ENCODE measurements at places on chromosomes 11 and 22.

GRCh38 chr11:116062490-116063171 is 558.4 kb upstream of the CADM1 start:
- no peak for DNase-seq

- no peak for DNase-seq
Observed at GRCh38 chr11:61961570-61962212, 5.7 kb downstream of the FTH1 start.

- DNase-seq, result no peak
Observed at GRCh38 chr11:34224434-34224966, 119.1 kb downstream of the NAT10 start.

GRCh38 chr11:12629601-12630313 is 44.5 kb upstream of the TEAD1 start:
- DNase-seq, result no peak

DNA sequence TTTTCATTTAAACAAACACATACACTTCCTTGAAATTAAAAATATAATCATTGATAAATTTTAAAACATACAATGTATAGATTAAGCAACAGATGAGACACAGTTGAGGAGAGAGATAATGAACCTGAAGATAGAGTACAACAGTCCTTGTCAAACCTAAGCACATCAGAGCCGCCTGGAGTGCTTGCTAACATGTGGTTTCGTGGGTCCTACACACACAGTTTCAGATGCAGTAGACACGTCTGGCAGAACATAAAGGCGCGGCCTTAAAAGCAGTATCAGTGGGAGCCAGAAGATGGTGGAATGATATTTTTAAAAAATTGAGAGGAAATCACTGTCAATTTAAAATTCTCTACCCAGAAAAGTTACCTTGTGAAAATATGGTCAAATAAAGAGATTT is 134.4 kb downstream of the MPPED1 start:
- DNase-seq, result no peak

- no peak for DNase-seq
Observed at GRCh38 chr22:43118953-43119458, 8.5 kb downstream of the BIK start.

DNA sequence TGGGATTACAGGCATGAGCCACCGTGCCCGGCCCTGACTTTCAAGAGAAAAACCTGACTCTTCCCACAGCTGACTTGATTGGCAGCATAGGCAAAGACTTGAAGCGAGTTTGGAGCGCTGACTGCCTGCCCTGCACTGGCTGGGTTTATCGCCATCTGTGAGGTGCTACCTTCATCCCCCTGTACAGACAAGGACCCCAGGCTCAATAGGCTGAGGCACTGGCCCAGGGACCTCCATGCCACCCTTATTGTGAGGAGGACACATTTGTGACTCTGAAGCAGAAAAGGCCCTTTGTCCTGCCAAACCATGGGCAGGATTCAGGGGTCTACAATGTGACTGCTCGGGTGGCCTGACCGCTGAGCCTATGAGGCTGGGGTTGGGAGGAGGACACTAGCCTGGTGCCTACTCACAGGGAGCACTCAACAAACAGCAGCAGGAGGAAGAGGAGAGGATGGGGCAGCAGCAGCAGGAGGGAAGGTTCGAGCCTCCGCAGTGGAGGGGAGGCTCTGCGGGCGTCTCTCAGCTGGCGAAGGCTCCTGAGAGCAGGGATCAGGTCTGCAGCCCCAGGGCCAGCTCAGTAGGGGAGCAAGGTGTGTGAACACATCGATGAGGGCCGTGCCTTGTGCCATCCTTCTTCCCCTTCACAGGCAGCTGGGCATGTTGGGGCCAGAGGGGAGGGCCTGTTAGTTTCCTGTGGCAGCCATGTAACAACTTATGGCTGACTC is 72.9 kb upstream of the WNT7B start:
- no peak for DNase-seq

DNA sequence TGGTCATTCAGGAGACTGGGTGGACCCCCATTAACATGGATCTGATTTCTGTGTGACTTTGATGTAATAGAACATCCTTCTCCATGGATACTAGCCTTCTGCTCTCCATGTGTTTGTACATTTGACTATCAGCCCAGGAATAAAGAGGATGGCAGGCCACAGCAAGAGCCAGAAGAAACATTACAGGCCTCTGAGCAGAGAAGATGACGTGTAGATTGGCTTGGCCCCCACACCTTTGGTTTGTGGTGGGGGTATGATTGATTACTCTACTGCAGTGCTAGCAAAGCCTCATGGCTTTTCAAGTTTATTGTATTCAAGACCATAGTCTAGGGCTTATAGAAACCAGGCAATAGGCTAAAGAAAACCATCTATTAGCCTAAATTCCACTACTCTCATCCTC is 77.0 kb downstream of the GRAMD1B start:
- no peak for DNase-seq

- DNase-seq, result no peak
Observed at GRCh38 chr11:104665641-104666040, 232.6 kb downstream of the CASP12 start.

DNA sequence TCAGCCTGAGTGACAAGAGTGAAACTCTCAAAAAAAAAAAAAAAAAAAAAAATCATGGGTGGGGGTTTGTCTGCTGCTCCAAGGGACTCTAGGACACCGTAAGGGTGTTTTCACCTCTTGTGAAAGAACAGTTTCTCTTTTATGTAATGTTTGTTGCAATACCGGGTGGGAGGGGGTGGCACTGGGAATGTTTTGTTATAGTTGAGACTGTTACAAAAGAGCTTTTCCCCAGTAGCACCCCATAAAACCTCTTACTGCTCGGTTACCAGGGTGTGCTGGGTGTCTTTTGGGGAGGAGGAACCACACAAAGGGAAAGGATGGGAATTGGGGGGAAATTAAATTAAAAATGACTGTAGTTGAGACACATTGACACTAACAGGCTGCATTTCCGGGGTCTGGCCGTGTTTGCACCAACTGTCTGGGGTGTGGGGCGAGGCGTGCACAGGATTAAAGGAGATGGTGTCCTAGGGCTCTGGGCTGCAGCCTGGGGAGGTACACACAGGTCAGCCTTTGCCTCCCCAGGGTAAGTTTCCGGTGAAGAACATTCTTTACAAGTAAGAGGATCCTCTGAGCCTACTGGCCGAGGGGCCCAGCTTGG is 1.6 kb downstream of the NFAM1 start:
- DNase-seq, result no peak

DNA sequence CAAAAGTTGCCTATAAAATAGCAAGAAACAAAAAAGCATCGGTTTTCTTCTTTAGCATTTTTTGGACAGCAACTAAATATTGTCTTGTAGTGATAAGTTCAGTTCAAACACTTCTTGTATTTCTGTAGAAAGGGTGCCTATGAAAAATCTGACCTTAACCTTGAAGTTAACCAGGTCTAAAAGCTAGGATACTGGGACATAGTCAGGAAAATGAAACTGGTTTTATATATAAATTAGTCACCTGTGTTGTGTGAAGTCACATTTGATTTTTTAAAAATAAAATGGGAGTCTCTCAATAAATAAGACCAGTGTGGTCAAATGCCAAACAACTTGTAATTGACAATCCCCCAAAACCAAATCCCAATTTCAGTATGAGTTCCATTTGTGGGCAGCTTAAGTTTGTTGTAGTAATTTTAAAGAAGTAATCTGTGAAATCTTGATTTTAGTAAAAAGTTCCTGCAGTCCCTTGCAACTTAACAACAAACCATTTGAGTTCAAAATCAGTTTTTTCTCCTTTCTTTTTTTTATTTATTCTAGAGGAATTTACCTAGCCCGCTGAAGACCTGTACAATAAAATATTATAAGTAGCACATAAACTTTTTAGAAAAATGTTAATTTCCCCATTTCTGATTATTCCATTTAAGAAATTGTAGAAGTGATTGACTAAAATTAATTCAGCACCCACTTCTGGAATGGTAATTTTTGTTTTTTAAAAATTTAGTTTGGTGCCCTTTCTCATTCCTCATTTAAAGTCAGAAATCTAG is 84.5 kb upstream of the PPARA start:
- DNase-seq, result no peak

GRCh38 chr11:17572359-17572690 is 25.3 kb downstream of the OTOG start:
- DNase-seq, result no peak

DNA sequence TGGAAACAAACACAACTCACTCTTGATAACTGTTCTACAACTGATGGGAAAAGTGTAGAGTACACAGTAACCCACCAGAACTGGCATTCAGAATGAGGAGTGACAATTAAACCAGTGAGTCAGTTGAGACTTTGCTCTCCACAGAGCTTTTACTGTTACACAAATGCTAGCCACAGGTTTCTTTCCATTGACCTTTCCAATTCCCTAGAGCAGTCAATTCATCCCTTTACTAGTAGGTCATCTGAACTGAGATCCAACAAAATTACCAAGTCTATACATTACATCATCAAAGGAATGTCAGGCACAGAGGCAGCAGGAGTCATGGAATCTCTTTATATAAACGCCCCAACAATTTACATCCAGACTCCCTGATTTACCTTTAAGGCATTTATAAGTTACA is 65.9 kb downstream of the PHF21A start:
- no peak for DNase-seq

- DNase-seq, result no peak
Observed at GRCh38 chr11:78048561-78048960, 15.1 kb upstream of the THRSP start.

- DNase-seq, result peak; percentile 52
Observed at GRCh38 chr22:30947816-30948454, 20.6 kb downstream of the MORC2 start.

DNA sequence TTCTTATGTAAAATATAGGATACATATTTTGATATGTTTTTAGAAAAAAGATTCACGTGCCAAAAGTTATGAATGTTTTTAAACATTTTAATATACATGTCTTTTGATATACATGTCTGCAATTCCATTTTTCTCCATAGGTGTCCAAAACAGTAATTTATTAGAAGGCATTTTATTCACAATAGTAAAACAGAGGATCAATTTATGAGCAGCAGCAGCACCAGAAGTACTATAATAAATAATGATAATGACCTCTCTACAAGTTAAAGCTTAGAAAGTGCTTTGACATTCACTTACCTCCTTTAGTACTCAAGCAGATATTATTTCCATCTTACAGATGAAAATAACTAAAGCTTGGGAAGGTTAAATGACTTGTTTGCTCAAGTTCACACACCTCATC is 96.7 kb upstream of the DBX1 start:
- no peak for DNase-seq

GRCh38 chr11:128745311-128746136 is 51.7 kb downstream of the FLI1 start:
- peak; percentile 27 for DNase-seq

DNA sequence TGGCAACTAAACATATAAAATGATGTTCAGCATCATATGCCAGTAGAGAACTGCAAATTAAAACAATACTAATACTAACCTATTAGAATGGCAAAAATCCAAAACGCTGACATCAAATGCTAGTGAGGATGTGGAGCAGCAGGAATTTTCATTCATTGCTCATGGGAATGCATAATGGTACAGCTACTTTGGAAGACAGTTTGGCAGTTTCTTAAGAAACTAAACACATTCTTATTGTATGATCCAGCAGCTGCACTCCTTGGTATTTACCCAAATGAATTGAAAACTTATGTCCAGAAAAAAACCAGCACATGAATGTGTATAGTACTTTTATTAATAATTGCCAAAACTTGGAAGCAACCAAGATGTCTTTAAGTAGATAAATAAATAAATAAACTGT is 258.0 kb downstream of the TENM4 start:
- DNase-seq, result no peak

GRCh38 chr11:13762718-13763117 is 94.2 kb downstream of the FAR1 start:
- no peak for DNase-seq

DNA sequence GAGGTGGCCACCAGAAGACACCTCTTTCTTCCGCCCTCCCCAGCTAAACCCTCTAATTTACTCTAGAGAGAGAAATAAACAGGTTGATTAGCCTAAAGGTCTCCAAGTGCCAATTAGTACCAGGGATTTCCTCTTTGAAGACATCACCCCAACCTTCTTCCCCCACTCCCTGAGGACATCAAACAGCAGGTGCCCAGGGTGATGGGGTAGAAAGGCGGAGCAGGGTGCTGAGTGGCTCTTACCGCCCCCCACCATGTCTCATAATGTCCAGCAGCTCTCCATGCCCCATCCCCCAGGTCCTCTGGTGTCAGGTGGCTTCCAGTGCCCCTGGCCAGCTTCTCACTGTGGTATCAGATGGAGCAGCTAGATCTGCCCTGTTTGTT is 5.3 kb upstream of the GNAZ start:
- DNase-seq, result no peak

GRCh38 chr11:26806219-26806618 is 84.4 kb upstream of the SLC5A12 start:
- no peak for DNase-seq

- DNase-seq, result no peak
Observed at GRCh38 chr22:32717337-32718240, 83.9 kb upstream of the TIMP3 start.

- no peak for DNase-seq
Observed at GRCh38 chr22:44404341-44405020, 91.7 kb upstream of the SHISAL1 start.

GRCh38 chr11:110793556-110793955 is 81.3 kb upstream of the ARHGAP20 start:
- DNase-seq, result no peak

DNA sequence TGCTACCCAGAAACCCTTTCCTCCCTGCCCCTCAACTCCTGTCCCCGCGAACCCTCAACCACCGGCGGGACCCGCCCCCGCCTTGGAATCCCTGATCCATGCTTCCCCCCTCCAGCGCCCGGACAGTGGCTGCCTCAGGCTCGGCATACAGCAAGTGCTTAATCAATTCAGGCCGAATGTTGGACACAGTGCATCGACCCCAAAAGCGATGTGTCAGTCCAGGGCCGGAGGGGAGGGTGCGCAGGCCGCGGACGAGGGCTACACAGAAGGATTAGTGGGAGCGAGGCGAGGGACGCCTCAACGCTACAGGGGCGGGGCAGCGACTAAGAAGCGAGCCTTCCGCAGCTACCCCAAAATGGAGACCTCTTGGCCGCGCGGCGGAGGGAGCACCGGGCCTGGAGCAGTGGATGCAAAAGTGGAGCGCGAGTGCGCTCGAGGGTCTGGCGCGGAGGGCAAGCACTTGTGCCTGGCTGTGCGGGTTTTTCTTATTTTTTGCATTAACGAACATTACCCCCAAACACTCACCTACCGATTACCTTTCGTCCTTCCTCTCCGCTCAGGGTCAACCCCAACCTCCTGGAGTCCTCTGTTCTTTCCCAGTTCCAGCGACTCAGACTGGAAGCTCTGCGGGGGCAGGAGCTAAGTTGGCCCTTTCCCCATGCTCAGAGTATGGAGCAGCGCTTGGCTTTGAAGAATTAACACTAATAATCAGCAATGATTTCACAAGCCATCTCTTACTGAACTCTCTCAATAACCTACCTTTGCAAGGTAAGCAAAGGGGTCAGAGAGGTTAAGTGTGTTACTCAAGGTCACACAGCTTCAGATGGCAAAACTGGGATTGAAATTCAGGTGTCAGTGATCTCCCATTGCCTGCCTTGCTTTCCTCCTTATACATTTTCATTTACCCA is 30.0 kb upstream of the WNT11 start:
- DNase-seq, result peak; percentile 55

- no peak for DNase-seq
Observed at GRCh38 chr11:86473991-86474833, 99.5 kb downstream of the CCDC81 start.

GRCh38 chr22:28142361-28142961 is 223.4 kb upstream of the PITPNB start:
- no peak for DNase-seq

GRCh38 chr11:59172345-59173079 is 580 bp downstream of the DTX4 start:
- DNase-seq, result no peak

- no peak for DNase-seq
Observed at GRCh38 chr11:120061036-120061760, 76.7 kb downstream of the TRIM29 start.

GRCh38 chr11:20113149-20113438 is 47.2 kb downstream of the DBX1 start:
- no peak for DNase-seq
